Fibroblast of skin of left biceps (primary cell): ENCODE measurements at places on chromosomes 1 and 21.

DNA sequence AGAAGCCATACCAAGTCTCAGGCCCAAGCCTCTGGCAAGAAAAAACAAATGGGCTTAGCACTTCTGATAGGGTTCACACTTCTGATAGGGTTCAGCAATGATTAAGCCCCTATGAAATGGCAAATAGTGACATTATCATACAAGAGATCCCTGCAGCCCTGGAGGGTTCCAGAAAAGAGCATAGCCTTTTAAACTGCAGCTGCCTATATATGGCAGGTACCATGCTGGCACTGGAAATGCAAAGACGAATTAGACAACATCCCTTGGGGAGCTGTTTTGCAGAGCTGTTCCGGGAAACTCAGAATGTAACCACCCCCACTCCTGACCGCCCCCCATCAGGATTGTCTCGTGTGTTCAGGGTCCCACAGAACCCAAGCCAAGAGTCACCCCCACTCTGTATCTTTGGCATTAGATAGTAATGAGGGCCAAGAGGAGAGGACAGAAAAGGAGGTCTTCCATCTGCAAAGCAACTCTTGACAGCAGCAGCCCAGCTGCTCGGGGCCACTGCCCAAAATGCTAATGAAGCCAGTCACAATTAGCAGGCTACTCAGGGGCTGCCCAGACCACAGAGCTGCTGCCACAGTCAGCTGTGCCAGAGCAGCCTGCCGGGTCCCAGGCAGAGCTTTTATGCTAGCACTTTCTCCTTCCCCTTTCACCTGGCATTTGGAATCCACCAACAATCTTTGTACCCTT, 50.9 kb downstream of the ITPKB start:
- no peak for DNase-seq

DNA sequence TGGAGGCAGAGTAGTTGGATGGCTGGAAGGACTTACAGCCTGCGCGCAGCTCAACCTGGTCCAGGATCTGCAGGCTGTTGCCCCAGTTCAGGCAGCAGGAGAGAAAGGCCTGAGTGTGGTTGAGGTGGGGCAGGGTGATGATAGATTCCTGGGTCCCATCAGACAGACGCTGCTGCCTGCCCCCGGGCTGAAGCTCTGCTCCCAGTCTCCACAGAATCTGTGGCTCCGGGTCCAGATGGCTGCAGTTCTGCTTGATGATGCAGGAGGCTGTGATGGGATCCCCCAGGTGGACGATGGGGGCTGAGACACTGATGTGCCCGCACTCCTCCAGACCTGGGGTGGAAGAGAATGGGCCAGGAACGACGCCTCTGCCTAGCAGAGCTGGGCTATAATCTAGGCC, 7.4 kb downstream of the CSF3R start:
- no peak for DNase-seq

GRCh38 chr21:31008355-31008754, 29.9 kb downstream of the KRTAP19-8 start:
- no peak for DNase-seq

- DNase-seq: no peak
Measured at GRCh38 chr1:216824511-216824910, 101.3 kb upstream of the ESRRG start.

DNA sequence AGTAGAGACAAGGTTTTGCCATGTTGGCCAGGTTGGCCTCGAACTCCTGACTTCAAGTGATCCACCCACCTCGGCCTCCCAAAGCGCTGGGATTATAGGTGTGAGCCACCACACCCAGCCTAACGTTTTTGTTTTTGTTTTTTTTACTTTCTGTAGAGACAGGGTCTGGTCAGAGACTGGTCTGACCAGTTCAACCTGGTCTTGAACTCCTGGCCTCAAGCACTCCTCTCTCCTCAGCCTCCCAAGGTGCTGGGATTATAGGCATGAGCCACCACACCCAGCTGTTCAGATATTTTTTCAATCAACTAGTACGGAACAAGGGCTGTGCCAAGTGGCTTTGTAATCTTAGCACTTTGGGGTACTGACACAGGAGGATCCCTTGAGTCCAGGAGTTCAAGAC, 209.5 kb downstream of the RERE start:
- no peak for DNase-seq

DNA sequence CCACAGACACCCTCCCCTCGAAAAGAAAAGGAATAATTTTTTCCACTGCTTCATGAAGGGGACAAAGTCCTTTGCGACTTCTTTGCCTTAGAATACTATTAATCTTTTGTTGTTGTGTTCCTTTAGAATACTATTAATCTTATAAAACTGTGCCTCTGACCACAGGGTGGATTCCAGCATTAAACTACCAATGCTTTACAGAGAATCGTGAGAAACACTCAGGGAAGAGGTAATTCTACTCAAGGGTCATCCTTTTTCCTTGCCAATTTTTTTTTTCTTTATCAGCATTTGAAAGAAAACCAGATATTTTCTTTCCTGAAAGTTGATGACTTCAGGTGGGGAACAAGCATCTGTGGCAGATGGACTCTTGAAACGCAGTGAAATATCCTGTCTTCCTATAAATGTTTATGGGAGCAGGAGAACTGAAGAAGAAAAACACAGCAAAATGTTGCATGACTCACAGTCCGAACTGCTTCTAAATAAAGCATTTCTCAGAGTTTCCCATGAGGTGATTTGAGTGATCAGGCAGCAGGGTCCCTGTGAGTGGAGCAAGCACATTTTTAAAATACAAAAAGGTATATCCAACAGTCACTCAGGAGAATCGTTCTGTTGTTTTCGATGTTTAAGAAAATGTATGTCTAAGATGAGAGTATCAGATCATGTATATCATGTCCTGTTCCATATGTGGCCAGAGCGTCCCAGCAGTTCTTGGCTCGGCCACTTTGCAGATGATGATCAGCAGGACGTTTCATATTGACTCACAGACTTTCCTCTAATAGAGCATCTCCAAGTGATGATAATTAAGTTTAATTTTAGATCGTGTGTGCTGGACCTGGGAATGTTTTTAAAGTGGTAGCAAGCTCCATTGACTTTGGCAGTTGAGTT, 154.2 kb upstream of the RUNX1 start:
- no peak for DNase-seq

DNA sequence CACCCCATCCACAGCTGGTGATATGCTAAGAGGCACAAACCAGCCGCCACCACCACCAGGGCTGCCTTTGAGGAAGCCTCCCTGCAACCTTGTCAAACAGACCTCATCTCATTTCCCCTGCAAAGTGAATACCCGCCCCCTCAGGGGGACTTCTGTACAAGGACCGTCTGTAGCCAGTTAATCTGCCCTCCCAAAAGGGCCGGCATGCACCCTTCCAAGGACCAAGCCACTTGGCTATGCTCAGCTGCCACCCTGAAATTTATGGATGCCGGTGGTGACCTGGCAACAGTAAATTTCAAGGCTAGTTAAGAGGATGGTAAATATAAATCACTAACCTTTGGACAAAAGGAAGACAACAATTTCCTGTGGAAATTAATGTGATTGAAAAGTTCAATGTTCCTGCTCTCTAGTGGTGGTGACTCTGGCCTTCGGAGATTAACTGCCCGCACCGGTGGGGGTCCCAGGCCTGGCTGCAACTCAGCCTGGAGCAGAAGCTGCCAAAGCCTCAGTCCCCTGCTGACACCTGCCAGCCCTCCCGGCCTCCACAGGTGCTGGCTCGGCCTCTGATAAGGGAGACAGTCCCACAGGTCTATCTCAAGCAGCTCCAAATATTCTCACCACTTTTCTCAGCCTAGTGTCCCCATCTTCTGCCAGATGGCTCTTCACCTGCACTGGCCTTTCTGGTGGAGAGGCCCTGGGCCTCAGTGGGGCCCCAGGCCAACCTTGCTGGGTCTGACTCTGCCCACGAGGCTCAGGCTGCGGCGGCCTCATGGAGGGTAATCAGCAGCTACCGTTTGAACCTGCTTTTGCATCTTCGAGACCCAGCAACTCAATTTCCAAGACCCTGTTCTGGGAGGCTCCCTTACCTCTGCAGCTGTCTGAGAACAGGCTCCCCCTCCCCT, 12.2 kb downstream of the TMEM53 start:
- no peak for DNase-seq

GRCh38 chr1:9397997-9398526, 105.4 kb downstream of the SPSB1 start:
- no peak for DNase-seq

DNA sequence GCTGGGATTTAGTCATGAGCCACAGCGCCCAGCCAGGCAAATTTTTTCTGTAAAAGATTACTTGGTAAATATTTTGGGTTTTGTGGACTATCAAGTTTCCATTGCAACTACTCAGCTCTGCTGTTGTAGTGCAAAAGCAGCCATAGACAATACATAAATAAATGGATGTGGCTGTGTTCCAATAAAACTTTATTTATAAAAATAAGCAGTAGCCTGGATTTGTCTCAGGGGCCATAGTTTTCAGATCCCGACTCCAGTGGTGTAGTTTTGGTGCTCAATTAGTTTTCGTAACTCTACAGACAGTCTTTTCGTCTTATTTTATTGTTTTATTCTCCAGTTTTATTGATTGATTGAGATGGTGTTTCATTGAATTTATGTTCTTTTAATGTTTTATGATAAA, 80.1 kb upstream of the IVNS1ABP start:
- no peak for DNase-seq

GRCh38 chr1:7869136-7869920, 16.5 kb upstream of the UTS2 start:
- no peak for DNase-seq

DNA sequence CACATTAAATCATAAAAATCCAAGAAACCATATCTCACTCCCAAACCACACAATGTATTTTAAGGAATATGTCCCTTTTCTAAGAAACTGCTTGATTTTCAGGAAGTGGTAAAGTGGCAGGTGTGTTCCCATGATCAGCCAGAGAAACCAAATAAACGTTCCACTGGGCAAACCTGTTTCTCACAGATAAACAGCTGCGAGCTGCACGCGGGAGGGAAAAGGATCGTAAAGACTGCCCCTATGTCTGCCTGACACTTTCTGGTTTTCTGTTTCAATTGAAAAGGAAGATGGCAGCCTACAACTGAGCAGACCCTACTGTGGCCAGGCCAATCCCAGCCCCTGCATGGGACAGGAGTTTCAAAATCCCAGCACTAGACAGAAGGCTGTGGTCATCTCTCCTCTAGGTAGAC, 36.6 kb downstream of the HIVEP3 start:
- DNase-seq: no peak

- no peak for DNase-seq
Measured at GRCh38 chr1:13817906-13818305, 117.9 kb downstream of the PRDM2 start.

DNA sequence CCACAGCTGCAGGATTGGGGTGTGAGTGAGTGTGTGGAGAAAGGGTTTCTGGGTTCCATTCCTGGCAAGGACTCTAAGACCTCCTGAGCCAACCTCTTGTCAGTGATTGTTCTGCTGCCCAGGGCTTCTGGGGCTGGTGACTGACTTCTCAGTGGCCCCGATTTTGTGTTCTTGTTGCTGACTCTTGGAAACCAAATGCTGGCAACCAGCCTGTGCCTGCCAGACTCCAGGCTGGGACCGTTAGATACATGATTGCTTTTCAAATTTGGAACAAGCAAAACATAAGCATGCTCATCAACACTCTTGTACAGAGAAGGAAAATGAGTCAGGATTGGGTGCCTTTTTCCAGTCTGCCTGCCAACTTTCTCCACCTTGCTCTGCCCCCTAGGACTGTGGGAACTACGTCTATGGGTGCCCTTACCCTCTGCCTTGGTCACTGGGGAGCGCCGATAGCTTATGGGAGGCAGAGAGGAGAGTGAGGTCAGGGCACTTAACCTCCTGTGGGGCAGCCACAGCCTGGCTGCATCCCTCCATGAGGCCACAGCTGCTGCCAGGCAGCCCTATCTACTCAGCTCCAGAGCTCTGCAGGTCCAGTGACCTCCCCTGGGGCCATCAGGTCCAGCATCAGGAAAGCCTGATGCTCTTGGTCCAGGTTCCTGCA, 39.3 kb upstream of the EPS8L3 start:
- no peak for DNase-seq

- no peak for DNase-seq
Measured at GRCh38 chr1:21355956-21356355, 65.7 kb upstream of the ECE1 start.

GRCh38 chr1:54934869-54935268, 45.6 kb upstream of the TMEM61 start:
- DNase-seq: peak; percentile 95

GRCh38 chr1:201877877-201878401, 10.8 kb upstream of the SHISA4 start:
- DNase-seq: peak; percentile 21

DNA sequence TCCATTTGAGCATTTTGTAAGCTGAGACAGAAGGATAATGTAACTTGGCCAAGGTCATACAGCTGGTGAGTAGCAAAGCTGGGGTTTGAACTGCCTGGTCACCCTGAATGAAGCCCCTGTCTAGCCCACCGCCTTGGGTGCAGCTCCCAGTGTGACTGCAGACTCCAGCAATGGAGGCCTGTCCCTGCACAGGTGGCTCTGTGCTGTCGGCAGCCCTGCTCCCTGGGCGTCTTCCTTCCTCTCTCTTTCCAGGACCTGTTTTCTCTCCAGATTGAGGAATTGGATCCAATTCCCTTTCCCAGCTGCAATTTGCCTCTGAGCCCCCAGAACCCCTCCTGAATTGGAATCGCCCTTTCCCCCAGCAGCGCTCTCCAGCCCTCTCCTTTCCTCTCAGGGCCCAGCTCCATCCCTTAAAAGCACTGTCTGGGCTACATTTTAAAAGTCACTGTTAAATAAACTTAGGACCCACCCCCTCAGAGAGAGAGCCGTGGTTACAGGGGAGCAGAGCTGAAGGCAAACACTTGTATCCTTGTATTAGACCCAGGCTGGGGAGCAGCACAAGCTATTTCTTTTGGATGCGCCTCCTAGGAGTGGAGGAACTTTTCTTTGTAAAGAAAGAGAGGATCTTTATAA, 161.4 kb upstream of the LMO4 start:
- DNase-seq: no peak

- no peak for DNase-seq
Measured at GRCh38 chr1:240363315-240363714, 248.6 kb downstream of the GREM2 start.

DNA sequence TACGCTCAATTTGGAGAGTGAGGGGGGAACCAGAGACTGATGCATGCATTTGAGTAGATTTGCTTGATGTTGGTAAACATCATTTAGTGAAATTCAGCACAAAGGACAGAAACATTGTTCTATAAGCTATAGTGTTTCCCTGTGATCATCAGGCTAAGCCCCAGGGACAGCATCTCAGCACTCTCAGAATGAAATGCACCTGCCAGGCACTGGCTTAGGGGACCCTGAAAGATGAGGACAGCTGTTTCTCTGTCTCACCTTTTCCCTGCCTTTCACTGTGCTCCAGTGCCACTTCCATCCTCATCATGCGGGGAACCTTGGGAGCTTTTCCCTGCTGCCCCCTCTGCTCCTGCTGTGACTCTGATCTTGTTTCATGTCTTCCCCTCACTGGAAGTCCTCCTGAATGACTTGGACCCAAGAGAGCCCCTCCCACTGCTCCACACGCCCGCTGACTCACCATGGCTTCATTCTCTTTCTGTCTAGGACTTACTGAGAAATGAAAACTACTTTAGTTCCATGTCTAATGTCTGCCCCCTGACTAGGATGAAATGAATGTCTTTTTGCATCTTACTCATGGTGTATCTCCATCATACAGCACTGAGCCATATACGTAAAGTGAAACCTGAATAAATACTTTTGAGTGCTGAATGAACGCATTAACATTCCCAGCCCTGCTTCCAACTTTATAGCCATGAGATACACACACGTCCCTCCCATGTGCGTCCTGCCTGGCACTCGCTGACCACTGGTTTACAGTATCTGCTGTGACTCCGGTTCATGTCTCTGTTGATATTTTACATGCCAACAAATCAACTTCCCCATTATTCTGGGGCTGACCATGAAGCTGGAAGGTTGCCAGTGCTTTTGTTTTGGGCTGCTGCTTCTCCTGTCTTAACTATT, 182.0 kb downstream of the PCP4 start:
- peak; percentile 6 for DNase-seq
